ENCODE measurements at places on chromosomes 5 and 9.
A peak's percentile ranks its signal among the peaks of the same experiment; 100 is the strongest.

- DNase-seq = no peak
Measured at GRCh38 chr5:157269165-157269671, 3.3 kb downstream of the CYFIP2 start.

- no peak for DNase-seq
Measured at GRCh38 chr5:158435161-158435616, 576.2 kb upstream of the CLINT1 start.

DNA sequence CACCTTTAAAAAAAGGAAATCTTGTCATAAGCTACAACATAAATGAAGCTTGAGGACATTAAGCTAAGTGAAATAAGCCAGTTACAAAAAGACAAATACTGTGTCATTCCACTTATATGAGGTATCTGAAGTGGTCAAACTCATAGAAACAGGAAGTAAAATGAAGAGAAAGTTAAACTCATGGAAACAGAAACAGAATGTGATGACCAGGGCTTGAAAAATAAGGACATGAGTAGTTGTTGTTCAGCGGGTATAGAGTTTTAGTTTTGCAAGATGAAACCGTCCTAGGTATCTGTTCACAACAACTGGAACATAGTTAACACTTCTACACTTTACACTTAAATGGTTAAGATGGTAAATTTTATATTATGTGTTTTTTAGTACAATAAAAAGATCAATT lies 47.8 kb upstream of the SLC1A3 start:
- DNase-seq = no peak

GRCh38 chr5:149450199-149450598 lies 71.1 kb upstream of the IL17B start:
- DNase-seq = no peak

- DNase-seq = no peak
Measured at GRCh38 chr5:55724281-55724680, 12.2 kb upstream of the SLC38A9 start.

GRCh38 chr5:175712681-175713085 lies 54.8 kb downstream of the HRH2 start:
- DNase-seq = no peak

- no peak for DNase-seq
Measured at GRCh38 chr9:19223724-19224123, 6.8 kb upstream of the DENND4C start.

GRCh38 chr9:18864516-18864915 lies 168.5 kb downstream of the SAXO1 start:
- DNase-seq = no peak

GRCh38 chr5:132250547-132250946 lies 6.9 kb upstream of the PDLIM4 start:
- peak; percentile 56 for DNase-seq

- DNase-seq = no peak
Measured at GRCh38 chr9:35845824-35846771, 17.1 kb downstream of the TMEM8B start.

DNA sequence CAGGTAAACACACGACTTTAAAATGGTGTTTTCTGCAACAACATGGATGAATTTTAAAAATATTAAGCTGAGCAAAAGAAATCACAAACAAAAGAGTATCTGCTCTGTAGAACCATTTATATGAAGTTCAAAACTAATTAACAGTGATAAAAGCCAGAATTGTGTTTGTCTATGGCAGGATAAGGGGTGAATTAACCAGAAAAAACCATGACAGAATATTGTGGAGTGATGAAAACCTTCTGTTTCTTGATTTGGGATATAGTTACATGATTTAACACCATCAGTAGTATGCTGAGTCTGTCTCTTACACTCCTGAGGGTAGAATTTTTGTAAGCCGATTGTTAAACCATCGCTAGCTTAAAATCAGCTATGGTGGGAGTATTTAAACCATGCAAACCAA lies 101.7 kb upstream of the ZNF366 start:
- no peak for DNase-seq

- peak; percentile 1 for DNase-seq
Measured at GRCh38 chr5:144390133-144390532, 219.5 kb downstream of the KCTD16 start.

DNA sequence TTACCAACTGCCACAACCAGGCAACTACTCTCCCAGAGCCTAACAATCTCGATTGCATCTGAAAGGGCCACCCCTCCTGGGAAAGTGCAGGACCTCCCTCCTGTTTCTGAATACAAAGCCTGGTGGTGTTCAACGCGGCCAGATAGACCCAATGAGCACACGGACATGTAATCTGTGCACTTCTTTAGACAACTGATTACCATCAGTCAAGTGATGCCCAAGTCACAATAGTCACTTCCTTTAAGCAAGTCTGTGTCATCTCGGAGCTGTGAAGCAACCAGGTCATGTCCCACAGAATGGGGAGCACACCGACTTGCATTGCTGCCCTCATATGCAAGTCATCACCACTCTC lies 739 bp downstream of the C9orf72 start:
- peak; percentile 67 for DNase-seq

DNA sequence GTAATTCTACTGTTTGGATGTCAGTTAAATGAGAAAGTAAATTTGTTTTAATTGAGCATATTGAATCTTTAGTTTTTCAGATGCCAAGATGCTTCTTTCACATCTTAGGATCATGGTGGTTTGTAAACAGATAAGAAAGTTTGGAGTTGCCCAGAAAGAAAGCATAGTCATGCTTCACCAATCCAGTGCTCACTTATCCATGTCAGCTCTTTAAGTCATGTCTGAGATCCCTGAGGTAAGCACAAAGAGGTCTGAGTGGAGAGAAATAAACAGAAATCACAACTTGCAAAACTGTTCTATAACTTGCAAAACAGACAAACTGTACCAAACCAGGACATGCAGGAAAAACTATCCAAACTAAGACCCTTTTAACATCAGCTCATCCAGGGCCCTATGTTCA lies 87.7 kb downstream of the OSTF1 start:
- DNase-seq = no peak

- no peak for DNase-seq
Measured at GRCh38 chr5:157571357-157571827, 4.2 kb downstream of the ADAM19 start.

DNA sequence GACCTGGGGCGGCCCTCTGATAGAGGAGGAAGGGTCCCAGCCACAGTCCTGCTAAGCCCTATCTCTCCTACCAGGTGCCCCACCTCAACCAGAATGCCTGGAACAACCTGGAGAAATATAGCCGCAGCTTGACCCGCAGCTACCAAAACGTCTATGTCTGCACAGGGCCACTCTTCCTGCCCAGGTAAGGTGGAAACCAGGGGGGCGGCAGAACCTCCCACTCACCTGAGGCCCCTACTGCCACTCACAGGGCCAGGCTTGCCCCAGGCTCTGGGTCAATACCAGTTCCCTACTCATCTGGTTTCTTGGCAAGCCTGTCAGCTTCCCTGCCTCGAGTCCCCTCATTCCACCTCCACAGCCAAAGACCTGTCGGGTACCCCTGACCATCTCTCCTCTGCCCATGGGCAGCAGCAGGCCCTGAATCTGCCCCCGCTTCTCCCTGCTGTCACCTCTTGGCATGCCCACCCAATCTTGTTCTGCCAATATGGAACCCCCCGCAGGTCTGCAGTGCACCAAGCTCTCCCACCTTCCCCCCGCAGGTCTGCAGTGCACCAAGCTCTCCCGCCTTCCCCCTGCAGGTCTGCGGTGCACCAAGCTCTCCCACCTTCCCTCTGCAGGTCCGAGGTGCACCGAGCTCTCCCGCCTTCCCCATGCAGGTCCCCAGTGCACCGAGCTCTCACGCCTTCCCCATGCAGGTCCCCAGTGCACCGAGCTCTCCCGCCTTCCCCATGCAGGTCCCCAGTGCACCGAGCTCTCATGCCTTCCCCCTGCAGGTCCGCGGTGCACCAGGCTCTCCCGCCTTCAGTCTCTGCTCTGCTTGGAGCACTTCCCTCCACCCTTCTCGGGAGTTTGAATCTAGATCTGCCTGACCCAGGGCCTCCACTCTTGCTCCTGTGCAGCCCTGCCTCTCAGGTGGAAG lies 2.6 kb downstream of the ENDOG start:
- no peak for DNase-seq

GRCh38 chr9:38423273-38423972 lies 831 bp downstream of the IGFBPL1 start:
- peak; percentile 12 for DNase-seq

DNA sequence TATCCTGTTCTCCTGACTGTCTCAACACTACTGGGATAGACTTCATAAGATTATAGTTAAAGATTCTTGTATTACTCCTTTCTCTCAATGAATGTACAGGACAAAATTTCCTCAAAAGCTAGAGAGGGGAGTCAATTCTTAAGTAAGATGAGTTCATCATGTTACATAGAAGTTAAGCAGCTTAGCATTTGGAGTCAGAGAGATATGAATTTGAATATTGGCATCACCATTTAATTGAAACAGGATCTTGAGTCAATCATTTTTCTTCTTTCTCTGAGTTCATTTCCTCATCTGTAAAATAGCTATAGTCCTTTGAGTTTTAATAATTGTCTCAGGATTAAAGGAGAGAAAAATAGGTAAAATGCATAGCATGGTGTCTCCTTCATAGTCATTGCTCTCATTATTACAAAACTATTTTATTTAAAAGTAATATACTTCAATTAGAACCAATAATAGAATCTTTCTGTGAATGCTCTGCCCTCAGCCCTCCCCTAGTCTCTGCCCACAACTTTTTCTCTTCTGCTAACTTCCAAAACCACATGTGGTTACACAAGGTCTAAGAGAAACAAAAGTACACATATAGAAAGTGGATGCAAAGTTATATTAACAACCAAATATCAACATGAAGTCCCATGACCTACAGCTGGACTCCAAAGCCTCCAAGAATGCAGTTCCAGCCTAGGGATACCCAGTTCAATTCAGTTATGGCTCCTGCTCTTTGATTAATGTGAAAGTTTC lies 265.6 kb downstream of the TLE1 start:
- no peak for DNase-seq

DNA sequence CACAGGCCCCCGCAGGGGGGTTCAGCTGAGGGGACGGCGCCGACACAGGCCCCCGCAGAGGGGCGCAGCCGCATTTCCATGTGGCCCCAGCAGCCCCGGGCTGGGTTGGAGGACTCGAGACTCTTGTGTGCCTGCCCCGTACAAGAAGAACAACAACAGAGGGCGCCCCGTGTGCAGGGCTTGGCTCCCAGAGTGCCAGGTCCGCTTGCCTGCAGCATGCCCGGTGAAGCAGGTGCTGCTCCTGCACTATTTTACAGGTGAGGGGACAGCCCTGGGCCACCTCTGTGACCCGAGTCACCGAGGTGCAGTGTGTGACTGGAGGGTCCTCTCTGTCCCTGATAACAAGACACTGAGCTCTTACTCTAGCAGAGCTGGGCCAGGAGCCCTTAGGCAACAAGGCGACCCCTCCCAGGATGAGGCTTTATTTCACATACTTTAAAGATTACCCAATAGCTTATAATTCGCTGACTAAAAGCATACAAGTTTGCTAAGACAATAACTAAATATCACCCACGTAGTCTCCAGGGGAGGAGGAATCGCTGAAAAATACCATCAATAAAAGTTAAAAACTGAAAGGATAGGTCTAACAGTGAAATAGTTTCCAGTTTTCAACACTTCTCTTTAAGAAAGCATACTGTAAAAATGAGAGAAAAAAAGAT lies 41.7 kb upstream of the SLC9A3 start:
- DNase-seq = no peak

GRCh38 chr5:82255844-82256243 lies 22.3 kb downstream of the RPS23 start:
- DNase-seq = no peak

DNA sequence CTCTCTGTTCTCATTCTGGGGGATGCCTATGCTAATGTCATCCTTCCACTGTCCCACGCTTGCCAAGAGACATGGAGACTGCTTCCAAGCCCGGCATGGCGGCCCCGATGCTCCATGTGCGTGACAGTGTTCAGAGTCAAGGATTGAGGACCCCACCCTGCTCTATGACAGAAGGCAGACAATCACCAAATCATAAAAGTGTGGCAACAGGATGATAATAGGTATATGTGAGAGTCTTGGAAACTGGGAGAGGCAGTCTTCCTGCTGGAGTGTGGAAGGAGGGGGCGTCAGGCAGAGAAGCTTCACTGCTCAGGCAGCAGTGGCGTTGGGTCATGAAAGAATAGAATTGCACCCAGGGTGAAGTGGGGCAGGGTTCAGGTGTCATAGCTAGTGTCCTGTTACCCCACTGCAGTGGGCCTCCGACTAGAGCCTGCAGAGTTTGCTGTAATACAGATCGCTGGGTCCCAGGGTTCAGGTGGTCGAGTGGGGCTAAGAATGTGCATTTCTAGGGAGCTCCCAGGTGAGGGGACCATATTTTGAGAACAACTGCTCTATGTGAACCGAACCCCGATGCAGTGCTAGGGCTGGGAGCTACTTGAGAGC lies 12.5 kb upstream of the GADD45G start:
- DNase-seq = no peak

DNA sequence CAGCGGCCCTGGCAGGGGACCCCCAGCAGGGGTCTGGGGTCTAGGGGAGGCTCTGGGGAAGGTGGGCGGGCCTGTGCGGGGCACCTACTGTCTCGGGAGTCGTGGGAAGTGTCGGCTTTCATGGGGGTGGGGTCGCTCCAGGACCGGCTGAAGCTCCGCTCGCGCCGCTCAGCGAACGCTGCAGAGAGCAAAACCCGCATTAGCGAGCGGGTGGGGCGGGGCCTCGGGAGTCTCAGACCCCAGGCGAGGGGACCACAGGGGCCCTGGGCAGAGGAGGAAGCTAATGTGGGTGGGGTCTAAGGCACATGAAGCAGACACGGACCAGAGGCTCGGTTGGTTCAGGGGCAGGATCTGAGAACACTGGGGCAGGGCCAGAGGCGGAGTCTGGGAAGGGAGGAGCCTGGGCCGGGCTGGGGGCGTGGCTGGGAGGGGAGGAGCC lies 5.5 kb downstream of the NSMF start:
- peak; percentile 23 for DNase-seq

- DNase-seq = peak; percentile 84
Measured at GRCh38 chr5:75335952-75336614, 937 bp upstream of the HMGCR start.

GRCh38 chr5:129689045-129689444 lies 58.8 kb upstream of the MINAR2 start:
- DNase-seq = no peak

DNA sequence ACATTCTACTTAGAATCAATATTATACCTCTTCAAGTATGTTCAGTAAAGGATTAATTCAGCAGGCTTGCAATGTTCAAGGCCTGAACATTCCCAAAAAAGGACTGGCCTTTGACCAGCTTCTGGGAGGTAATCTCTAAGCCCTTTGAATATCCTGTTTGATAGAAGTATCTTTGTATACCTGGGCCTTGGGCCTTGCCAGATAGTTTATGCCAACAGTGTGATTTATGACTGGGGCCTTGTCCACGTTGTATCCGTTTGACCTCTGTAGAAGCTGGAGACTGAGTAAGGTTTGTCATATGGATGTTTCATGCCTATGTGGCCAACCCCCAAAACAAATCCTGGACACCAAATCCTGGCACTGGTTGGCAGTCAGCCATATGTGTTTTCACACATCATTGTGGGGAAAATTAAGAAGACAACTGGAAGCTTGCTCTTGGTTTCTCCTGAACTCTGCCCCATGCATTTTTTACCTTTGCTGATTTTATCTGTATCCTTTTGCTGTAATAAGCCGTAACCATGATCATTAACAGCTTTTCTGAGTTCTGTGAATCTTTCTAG lies 92.1 kb downstream of the RMI1 start:
- DNase-seq = no peak

Data from cerebellar cortex (tissue), 1 donor.